ENCODE measurements at places on chromosomes 7 and 10.

DNA sequence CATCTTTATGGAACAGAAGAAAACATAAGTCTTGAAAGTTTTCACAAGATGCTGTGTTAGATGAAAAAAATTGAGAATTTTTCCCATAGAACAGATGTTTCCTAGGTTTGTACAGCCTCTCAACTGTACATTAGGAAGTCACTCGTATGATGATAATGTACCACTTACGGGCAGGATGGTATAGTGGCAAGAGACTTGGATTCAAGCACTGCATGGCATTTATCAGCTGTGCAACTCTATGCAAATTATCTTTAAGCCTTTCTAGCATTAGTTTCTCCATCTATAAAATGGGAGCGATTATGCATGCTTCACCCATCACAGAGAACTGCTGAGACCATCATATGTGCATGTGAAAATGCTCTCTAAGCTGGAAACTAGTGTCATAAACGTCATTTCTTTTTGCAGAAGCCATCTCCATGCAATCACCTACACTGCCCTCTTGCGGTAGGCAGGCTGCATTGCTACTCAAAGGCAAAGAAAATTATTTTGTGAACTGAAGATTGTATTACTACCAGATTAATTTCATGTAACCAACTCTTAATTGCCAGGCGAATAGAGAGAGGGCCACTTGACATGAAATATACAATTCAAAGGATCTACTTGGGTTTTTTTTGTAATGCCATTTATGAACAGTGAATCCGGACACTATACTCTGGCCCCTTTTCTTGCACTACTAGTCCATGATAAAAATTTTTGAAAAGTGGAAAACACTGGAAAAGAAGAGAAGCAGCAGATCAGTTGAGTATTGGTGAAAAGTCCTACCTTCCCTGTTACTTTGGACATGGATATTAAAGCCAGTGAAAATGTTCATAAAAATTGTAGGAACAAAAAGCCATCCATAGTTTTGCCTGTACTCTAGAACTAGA is 102.3 kb downstream of the JAZF1 start:
- peak; percentile 33 for DNase-seq

DNA sequence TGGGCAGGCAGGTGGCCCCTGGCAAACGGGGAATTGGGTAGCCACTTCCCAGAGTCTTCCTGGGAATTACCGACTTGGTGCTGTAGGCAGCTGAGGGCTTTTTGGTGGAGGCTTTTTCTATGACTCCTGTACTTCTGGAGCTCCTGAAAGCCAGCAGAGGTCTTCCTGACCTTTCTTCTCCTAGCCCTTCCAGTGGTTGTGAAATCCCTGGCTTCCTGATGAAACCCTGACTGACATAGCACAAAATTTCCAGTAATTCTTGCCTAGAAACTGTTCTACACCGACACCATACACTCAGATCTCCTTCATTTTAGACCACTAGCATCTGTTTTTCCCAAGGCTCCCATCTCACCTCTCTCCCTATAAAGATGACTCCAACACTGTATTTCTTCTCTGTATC is 120.2 kb downstream of the STRA8 start:
- DNase-seq: no peak

DNA sequence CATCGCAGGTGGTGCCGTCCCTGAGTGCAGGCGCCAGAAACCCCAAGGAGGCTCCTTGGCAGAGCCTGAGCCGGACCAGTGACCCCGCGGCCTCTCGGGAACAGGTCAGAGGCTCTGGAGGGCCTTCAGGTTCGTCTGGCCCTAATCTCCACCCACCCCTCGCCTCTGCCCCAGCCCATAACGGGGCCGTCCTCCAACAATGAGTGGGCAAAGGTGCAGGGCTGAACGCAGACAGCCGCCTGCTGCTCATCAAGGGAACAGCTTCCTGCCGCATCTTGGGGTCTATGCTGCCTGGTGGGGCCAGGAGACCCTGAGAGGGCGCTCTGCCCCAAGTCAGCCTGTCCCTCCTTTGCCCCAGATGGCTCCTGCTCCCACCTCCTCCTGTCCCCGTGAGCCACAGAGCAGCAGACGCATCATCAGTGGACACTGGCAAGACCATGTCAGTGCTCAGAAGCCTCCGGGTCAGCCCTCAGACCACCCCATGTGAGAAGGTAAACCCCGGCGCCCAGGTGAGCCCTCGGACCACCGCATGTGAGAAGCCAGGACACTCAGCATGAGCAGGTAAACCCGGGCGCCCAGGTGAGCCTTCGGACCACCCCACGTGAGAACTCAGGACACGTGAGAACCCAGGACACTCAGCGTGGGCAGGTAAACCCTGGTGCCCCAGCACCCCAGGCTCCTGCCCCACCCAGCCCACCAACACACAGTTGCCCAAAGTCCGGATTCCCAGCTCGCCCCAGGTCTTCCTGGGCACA is 142.0 kb downstream of the PTPRN2 start:
- no peak for DNase-seq

GRCh38 chr7:29405891-29406290 is 157.7 kb upstream of the PRR15 start:
- DNase-seq: no peak

GRCh38 chr10:74460812-74461211 is 309.8 kb downstream of the ADK start:
- no peak for DNase-seq

GRCh38 chr10:104417637-104418292 is 64.1 kb downstream of the CFAP58 start:
- DNase-seq: no peak

GRCh38 chr10:82358486-82359099 is 483.6 kb downstream of the NRG3 start:
- no peak for DNase-seq

- no peak for DNase-seq
Observed at GRCh38 chr7:96236198-96237039, 85.5 kb downstream of the SLC25A13 start.

DNA sequence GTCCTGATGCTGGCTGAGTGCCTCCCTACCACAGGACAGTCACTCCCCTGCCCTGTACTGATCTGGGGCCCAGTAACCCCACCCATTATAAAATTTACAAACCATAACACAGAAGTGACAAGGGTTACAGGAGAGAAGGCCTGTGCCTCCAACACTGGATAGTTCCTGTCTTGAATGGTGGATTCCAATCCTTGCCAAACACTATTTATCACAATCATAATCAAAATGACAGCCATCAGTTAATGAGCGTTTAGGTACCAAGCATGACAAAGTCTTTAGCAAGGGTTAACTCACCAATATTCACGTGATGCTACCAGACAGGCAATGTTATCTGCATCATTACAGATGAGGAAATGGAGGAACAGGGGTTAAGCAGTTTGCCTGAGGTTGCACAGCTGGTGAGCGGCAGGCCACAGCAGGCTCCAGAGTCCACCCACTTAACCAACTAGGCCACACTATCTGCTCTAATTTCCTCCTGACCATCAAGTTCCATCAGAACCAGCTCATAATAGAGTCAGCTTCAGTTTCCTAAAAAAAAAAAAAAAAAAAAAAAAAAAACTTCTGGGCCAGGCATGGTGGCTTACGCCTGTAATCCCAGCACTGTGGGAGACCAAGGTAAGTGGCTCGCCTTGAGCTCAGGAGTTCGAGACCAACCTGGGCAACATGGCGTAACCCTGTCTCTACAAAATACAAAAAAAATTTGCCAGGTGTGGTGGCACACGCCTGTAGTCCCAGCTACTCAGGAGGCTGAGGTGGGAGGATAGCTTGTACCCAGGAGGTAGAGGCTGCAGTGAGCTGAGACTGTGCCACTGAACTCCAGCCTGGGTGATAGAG is 14.2 kb downstream of the PDLIM1 start:
- DNase-seq: no peak

DNA sequence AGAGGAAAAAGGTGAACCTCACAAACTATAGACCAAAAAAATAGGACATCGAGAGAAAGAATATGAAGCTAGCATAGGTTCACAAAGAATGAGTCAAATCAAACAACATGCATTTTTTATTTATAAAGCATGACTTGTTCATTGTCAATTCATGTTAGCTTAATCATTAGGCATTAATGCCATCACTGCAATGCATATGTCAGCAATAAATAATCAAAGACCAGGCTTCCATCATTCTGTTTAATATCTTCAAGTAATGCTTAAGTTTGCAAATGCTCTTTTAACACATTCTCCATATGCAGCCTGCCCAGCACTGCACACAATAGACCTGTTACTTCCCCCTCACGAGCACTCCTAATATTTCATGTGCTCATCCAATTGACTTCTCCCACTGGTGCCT is 8.9 kb upstream of the MAGI2 start:
- no peak for DNase-seq

DNA sequence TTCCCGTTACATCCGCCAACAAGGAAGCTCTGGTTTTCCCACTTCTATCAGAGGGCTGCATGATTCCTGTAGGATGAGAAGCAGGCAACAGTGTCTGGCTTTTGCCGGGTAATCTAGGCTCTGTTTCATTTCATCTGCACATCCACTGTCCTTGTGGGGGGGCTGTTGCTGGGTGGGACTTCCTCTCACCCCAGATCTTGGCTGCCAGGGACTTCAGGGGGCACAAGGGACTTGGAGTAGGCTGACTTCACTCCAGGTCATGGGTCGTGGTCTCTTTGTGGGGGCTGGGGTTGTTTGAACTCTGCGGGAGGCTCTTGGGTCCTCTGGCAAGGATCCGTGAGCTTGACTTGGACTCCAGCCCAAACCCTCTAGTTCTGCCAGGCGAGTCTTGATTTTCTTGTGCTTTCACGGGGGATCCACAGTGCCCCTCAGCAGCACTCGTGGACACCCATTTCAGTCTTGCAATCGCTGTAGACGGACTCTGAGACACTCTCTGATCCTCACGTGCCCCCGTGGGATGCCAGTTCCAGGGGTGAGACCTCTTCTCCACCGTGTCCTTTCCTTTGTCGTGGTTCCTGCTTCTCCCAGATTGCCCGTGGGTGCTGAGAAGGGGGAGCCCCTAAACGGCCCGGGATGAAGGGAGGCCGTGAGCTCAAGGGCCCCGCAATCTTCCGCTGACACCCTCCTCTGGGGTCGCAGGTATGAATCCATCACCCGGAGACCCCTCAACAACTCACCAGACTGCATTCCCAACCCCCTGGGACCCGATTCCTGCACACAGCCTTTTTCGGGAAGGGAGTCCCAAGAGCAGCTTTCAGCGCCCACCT is 21.4 kb upstream of the ZNF273 start:
- DNase-seq: no peak

DNA sequence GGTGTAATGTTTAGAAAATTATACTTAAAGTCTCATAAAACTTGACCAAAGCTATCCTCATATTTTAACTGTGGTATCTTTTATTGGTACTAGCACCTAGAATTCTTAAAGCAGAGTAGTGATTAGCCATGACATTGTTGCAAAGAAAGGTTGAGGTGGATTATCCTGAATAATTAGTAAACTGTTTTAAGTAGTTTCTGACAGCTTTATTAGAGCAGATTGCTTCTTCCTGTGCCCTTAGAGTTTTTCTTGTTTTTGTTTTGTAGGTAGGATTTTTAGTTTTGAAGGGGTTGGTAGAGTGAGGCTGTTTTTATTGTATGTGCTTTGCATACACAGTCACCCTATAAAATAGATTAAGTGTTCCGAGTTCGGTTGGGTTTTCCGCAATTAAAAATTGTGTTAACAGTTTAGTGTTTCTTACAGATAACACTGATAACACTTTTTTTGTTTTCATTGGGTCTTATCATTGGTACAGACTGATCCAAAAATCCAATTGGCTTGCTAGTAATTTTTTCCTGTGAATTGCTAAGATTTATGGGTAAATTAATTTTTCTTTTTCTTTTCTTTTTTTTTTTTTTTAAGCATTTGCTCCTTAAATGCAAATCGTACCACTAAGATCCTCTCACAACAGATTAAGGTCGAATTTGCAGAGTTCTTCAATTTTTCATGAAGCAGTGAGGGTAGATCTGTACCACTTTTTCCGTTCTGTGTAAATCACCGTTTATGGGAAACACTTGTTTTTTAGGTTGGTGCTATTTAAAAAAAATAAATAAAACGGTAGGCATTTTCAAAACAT is 2.1 kb upstream of the PBLD start:
- DNase-seq: no peak

DNA sequence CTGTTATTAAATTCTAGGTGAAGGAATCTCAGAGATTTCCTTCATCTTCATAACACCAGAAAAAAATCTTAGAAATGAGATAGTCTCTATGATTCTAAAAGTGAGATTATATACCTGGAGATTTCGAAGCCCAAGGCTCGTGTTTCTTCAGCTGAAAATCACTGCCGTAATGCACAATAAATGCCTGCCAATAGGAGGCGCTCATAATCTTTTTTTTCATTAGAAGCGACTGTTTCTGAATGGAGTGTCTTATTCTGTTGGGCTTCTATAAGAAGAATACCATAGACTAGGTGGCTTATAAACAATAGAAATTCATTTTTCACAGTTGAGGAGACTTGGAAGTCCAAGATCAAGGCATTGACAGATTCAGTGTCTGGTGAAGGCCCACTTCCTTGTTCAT is 294.7 kb downstream of the PRKG1 start:
- DNase-seq: no peak

DNA sequence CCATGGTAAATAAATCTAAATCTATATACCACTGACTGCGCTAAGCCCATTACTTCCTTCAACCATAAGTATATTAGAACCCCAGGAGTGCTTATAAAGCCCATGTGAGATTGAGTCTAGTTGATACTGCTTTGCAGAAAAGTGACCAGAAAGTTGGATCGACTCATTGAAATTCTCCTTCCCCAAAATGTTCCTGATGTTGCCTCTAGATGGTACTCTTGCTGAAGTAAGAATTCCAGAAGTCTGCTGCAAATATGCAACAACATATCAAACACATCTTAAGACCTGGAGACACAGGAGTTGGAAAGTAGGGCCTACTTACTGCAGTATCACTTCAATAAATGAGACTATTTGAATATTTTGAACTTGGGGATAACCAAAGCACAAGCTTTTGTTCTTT is 550.8 kb downstream of the IPMK start:
- DNase-seq: no peak

DNA sequence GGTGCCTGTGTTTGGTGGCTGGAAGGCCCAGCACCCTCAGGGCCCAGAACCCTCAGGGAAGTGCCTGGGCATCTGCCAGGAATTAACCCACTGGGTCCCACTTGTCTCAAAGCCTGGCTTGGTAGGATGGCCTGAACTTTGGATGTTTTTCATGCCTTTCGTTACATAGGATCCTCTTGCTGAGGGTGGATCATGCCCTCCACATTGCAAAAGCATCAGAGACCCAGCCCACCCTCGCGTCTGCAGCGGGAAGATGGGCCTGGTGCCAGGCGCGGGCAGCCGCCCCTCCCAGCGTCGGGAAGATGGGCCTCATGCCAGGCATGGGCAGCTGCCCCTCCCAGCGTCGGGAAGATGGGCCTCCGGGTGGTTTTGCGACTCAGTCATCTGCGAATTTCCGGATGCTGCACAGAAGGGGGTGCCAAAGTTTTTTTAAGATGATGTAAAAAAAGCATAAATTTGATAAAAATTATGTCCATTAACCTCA is 51.9 kb upstream of the PRKAR1B start:
- no peak for DNase-seq

DNA sequence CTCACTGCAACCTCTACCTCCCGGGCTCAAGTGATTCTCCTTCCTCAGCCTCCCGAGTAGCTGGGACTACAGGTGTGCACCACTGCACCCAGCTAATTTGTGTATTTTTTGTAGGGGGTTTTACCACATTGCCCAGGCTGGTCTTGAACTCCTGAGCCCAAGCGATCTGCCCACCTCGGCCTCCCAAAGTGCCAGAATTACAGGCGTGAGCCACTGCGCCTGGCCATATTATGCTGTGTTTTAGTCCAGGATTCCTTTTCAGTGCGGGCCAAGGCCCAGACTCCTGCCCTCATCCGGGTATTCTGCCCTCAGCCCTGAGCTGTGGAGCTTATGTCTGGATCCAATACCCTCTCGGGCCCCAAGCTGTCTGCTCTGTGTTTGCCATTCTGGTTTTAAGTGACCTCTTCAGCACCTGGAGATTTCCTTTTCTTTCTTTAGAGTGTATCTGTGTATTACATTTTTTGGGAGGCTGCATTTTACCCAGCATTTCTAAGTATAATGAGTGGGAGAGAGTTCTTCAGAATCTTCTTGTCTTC is 114.9 kb downstream of the BUB3 start:
- no peak for DNase-seq

Data from activated T-cell treated with anti-CD3 and anti-CD28 coated beads for 1 hour (primary cell).